Frontal cortex (tissue), 4 donors: ENCODE measurements at places on chromosomes 4 and X.
A peak's percentile ranks its signal among the peaks of the same experiment; 100 is the strongest.

DNA sequence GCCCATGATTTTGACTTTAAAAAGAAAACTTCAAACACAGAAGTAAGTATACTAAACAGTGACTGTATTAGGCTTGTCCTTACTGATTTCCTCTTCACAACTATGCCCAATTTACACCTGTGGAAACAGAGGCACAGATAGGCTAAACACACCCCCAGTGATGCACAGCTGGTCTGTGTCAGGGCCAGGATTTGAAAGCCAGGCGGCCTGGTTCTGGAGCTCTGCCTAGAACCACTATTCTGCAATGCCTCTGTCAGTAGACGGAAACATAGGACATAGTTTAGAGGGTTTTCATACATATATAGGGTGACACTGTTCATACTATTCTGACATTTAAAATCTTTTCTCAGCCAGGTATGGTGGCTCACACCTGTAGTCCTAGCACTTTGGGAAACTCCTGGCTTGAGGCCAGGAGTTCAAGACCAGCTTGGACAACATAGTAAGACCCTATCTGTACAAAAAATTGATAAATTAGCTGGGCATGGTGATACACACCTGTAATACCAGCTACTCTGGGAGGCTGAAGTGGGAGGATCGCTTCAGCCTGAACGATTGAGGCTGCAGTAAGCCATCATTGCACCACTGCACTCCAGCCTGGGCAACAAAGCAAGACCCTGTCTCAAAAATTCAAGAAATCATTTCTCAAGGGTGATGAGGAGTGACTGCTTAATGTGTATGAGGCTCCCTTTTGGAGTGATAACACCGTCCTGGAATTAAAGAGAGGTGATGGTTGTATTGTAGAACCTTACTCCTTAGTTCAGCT, 23.0 kb upstream of the CBR4 start:
- DNase-seq, result no peak

DNA sequence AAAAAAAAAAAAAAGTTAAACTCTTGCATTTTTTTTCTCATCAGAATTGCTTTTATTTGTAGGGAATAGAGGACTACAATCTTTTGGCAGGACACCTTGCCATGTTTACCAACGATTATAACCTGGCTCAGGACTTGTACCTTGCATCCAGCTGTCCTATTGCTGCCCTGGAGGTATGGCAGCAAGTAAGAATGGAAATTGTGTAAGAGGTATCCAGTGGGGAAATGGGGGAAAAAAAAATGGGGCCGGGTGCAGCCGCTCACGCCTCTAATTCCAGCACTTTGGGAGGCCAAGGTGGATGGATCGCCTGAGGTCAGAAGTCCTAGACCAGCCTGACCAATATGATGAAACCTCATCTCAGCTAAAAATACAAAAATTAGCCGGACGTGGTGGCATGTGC, 49.8 kb downstream of the WDR19 start:
- no peak for DNase-seq

DNA sequence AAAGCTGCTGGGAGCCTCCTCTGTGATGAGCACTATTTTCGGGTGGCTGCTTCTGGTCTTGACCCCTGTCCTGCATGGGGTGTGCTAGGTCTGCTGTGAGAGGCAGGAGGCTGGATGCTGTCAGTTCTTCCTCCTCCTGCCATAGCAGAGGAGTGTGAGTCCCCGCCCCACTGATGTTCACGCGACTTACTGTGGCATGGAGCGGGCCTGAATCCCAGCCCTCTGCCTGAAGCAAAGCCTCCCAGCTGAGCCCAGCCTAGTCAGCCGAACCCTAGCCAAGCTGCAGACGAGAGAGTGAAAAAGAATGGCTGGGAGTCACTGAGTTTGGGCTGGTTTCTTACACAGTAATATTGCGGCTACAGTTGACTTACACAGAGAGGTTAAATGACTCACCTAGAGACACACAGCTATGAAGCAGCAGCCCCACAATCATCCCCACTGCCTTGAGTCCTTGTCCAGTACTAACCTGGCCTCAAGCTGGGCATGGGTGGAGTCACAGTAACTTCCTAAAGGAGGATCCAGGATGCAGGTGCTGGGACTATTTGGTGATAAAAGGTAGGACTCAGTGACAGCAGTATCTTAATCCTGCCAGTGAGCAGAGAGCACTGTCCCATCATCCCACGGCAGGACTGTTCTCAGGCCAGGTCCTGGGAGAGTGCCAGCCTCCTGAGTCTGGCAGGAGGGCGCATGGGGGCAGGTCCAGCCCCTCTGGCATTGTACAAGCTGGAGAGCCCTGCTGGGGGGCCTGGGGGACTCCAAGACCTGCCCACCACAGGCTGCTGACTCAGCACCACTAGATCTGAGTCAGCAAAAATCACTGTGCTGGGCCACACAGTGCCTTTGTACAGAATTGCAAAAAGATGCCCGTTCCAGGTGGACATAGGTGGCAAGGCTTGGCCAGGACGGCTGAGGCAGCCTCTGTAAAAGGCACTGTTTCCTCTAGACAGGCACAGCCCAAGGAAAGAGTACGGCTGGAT, 60.4 kb upstream of the CRMP1 start:
- DNase-seq, result no peak

GRCh38 chr4:87632469-87632868, 17.6 kb upstream of the DMP1 start:
- no peak for DNase-seq

DNA sequence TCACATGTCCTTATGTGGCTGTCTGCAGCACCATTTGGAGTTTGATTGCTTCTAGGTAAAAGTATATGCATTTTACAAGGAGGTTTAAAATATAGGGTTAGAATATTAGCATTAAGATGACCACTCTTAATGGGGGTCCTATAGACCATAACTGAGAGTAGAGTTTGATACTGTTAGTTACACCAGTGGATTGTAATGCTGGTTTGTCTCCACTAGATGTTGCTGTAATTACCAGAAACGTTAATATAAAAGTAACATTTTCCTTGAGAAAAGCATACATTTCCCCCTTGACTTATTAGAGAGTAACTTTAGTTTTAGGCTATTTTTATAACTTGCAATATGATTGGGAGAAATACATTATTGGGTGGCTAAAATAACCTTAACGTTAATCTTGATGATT, 93.0 kb downstream of the ZXDA start:
- DNase-seq, result no peak

GRCh38 chr4:77052352-77052751, 23.4 kb downstream of the CCNI start:
- DNase-seq, result no peak

DNA sequence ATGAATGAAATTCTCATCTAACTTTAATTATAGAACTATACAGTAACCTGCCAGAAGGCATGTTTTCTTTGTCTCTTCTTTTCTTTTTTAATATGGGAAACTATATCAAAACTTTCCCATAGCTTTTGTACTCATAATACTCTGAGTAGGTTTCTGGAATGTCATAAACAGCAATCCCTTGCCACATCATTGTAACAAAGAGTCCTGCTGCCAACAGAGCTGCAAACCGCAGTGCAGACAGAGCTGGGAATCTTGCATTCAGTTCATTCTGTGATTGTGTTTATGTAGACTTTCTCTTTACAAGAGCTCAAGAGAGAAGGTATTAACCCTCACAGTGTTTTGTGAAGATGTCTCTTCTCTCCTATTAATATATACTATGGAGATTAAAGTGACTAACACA, 304.4 kb upstream of the SLIT2 start:
- DNase-seq, result no peak

DNA sequence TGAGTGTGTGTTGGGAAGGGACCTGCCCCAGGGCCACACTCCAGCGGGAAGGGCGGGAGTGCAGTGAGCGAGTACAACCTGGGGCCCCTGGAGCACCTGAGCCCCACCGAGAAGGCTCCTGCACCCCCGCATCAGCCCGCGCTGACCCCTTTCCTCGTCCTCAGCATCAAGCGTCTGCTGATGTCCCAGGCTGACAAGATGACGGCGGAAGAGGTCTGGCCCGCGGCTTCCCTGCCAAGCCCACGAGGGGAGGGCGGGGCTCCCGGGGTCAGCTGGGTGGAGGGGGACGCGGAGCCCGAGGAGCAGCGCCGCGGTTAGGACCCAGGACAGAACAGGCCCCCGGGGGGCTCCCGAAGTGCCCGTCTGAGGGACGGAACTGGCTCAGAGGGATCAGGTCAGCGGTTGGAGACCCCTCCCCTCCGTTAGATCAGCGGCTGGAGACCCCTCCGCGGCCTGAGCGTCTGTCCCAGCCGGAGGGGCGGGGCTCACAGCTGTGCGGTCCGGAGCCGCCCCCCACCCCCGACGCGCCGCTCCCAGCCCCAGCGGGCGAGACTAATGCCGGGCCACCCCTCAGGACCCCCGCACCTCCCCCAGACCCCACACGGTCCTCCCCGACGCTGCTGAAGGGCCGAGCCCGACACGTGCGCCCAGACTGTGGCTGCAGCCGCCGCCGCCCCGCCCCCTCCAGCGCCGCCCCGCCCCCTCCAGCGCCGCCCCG, 6.7 kb downstream of the MYL5 start:
- DNase-seq, result peak; percentile 67
